CD14-positive monocyte (primary cell): ENCODE measurements at places on chromosomes 2 and 18. TPM values are rescaled to one million over a fixed set of nuclear protein-coding genes. Genes with fewer than 3 reads are reported as not detected.
A peak's percentile ranks its signal among the peaks of the same experiment; 100 is the strongest.

- peaks cover 15% of the 10 kb centered on the region for H3K4me1 ChIP-seq
- DNase-seq: no peak
- no peak overlapping the region for H3K27ac ChIP-seq
- no peak overlapping the region for H3K4me3 ChIP-seq
- H3K36me3 ChIP-seq: no peaks in the 10 kb centered on the region
These were observed 5.5 kb upstream of the RMDN2 start for GRCh38 chr2:37919631-37920032.

DNA sequence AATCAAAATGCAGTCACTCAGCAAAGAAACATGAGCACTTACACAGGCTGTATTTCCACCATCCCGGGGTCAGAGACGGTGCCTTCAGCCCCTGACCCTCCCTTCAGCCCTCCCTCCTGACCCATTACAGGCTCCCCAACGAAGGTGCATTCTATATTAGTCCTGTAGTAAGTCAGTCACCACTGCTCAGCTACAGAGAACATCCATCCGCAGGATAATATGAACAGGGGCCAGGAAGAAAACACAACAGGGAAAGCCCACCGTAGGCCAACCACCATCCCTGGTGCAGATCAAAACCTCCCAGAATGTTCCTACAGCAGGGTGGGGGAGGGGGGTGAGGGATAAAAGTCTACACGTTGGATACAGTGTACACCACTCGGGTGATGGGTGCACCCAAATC is 15.1 kb downstream of the PXDN start:
- no peak overlapping the region for H3K4me3 ChIP-seq
- no peak for DNase-seq
- H3K27ac ChIP-seq: no peak overlapping the region
- H3K27me3 ChIP-seq: no peaks in the 10 kb centered on the region
- H3K4me1 ChIP-seq: no peaks in the 10 kb centered on the region
- H3K36me3 ChIP-seq: no peaks in the 10 kb centered on the region

GRCh38 chr2:206396211-206396610 is 47.1 kb upstream of the ADAM23 start:
- H3K4me3 ChIP-seq: no peak overlapping the region
- H3K27me3 ChIP-seq: no peaks in the 10 kb centered on the region
- no peak for DNase-seq
- H3K27ac ChIP-seq: no peak overlapping the region

- H3K27me3 ChIP-seq: no peaks in the 10 kb centered on the region
- no peak overlapping the region for H3K4me3 ChIP-seq
- no peak for DNase-seq
- no peak overlapping the region for H3K27ac ChIP-seq
- H3K36me3 ChIP-seq: no peaks in the 10 kb centered on the region
- H3K4me1 ChIP-seq: no peaks in the 10 kb centered on the region
These were observed 304.3 kb upstream of the CNTNAP5 start for GRCh38 chr2:123720760-123721159.

GRCh38 chr2:186639939-186640338 is 50.1 kb downstream of the ITGAV start:
- DNase-seq: no peak
- no peak overlapping the region for H3K4me3 ChIP-seq
- H3K4me1 ChIP-seq: peaks cover 28% of the 10 kb centered on the region

- H3K27me3 ChIP-seq: peaks cover 44% of the 10 kb centered on the region
- no peak overlapping the region for H3K27ac ChIP-seq
- H3K36me3 ChIP-seq: no peaks in the 10 kb centered on the region
- no peak for DNase-seq
- no peak overlapping the region for H3K4me3 ChIP-seq
These were observed 5.4 kb upstream of the MTCL1 start for GRCh38 chr18:8699948-8700347.

- H3K27me3 ChIP-seq: no peaks in the 10 kb centered on the region
- peaks cover 5% of the 10 kb centered on the region for H3K36me3 ChIP-seq
- H3K4me1 ChIP-seq: no peaks in the 10 kb centered on the region
These were observed 179.7 kb downstream of the WDPCP start for GRCh38 chr2:63408530-63408929.

GRCh38 chr2:119484834-119485233 is 39.4 kb downstream of the SCTR start:
- no peak overlapping the region for H3K27ac ChIP-seq
- no peaks in the 10 kb centered on the region for H3K27me3 ChIP-seq
- H3K4me1 ChIP-seq: no peaks in the 10 kb centered on the region
- no peak overlapping the region for H3K4me3 ChIP-seq

- peaks cover 15% of the 10 kb centered on the region for H3K4me1 ChIP-seq
- peak; percentile 68 for DNase-seq
- H3K36me3 ChIP-seq: no peaks in the 10 kb centered on the region
- H3K27ac ChIP-seq: no peak overlapping the region
These were observed 43.7 kb upstream of the SEMA4C start for GRCh38 chr2:96913398-96914202.

The MAP3K20 gene
- 21.6 TPM for polyA plus RNA-seq

The VWC2L gene
- not detected for polyA plus RNA-seq

The GPAT2 gene
- polyA plus RNA-seq: 1.6 and 2.1 TPM in 2 replicates

The MTERF4 gene
- 21.6 and 37.4 TPM in 2 replicates for polyA plus RNA-seq

The FAM168B gene
- polyA plus RNA-seq: 27.1 and 33.2 TPM in 2 replicates
